NCI-H2107 (cell line): ENCODE measurements at places on chromosomes 2 and 18.

- DNase-seq: no peak
Measured at GRCh38 chr18:36315736-36316135, 18.2 kb downstream of the FHOD3 start.

GRCh38 chr2:215556979-215557378, 121.1 kb upstream of the FN1 start:
- DNase-seq: no peak

- DNase-seq: no peak
Measured at GRCh38 chr2:235843591-235844395, 324.4 kb downstream of the GBX2 start.

DNA sequence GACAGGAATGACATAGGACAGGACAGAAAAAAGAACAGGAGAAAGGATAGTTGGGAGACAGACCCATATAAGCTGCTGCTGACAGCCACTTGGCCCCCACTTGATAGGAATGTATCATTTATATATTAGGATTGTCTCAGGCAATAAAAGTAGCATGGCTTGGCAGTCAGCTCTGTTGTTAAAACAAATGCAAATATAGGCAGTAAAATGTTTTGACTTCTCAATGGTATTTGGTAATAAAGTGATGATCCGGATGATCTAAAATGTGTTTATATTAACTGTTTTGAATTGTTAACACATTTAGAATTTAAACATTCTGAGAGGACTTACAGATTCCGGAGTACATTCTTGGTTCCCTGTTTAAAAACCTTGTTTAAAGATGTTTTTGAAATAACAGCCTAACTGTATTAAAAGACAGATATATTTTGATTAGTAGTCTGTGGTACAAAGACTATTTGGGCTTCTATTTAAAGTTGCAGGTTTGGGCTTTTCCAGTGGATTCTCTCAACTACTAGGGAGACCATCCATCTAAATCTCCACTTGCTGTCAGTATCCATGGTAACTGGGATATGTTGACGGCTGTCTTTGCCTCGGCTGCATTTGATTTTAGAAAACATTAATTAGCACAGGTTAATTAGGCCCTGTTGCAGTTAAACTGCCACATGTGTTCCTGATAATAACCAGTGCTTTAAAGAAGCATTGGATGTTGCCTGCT, 147.6 kb downstream of the ESCO1 start:
- no peak for DNase-seq
